Urothelium cell line (cell line): ENCODE measurements at places on chromosomes 7 and 10.

DNA sequence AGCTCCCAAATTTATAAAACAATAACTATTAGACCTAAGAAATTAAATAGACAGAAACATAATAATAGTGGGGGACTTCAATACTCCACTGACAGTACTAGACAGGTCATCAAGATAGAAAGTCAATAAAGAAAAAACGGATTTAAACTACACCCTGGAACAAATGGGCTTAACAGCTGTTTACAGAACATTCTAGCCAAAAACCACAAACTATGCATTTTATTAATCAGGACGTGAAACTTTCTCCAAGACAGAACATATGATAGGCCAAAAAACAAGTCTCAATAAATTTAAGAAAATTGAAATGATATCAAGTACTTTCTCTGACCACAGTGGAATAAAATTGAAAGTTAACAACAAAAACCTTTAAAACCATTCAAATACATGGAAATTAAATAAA is 46.4 kb downstream of the ZNF680 start:
- DNase-seq: no peak

DNA sequence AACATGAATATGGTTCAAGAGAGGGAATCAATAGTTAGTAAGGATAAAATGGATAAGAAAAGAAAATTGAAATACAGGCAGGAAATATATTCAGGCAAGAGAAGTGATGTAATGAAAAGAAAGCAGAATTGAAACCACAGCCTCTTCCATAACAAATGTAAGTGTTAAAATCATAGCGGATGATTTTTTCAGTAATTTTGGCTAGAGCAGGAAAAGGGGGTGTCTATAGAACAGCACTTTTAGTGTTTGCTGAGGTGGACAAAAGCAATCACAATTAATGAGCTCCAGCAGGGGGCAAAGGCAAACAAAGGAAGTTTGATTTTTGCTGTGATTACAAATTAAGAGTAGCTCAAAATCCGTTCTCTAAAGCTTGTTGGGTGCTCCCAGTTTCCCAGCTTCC is 79.0 kb downstream of the TRIL start:
- no peak for DNase-seq

GRCh38 chr7:17771901-17772408 is 168.3 kb downstream of the SNX13 start:
- DNase-seq: no peak

- no peak for DNase-seq
These were observed 211.4 kb upstream of the KLF14 start for GRCh38 chr7:130945411-130945811.

DNA sequence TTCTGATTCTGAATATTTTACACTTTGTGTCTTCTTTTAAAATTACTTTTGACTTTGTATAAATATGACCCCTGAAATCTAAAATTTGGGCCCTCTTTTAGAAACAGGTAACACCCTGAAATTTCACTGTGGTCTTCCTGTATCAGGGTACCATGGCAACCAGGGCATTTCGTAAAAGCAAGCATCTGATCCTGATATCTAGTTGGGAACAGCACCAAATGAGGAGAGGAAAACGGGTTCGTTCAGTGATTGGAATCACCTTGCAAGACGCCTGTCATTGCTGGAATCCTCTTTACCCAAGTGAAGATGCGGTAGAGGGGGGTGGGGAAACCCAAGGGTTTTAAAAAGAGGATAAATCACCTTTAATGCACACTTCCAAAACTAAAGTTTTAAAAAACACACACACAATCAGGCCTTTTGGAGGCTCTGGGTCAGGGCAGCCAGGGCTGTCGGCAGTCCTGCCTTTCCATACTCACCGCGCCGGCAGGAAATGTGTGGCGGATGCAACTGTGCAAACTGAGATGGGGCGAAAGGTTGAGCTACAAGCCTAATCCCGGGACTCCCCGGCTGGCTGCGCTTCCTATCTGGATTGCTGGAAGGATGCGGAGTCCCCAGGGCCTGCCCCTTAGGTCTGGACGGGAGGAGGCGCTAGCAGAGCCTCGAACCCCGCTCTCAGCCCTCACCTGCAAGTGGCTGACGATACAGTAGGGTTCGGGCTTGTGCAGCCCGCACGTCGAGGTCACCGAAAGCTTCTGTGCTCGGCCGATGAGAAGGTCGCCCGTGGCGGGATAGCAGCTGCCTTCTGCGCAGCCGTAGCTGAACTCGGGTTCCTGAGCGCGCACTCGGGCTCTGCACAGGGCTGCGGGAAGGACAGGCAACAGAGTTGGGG is 1.8 kb downstream of the LAMB1 start:
- peak; percentile 66 for DNase-seq

GRCh38 chr7:88307823-88308222 is 1.1 kb upstream of the STEAP4 start:
- no peak for DNase-seq

- DNase-seq: no peak
These were observed 353.1 kb downstream of the GATA3 start for GRCh38 chr10:8407501-8408021.

- DNase-seq: no peak
These were observed 113.9 kb downstream of the CACNB2 start for GRCh38 chr10:18254086-18254485.

DNA sequence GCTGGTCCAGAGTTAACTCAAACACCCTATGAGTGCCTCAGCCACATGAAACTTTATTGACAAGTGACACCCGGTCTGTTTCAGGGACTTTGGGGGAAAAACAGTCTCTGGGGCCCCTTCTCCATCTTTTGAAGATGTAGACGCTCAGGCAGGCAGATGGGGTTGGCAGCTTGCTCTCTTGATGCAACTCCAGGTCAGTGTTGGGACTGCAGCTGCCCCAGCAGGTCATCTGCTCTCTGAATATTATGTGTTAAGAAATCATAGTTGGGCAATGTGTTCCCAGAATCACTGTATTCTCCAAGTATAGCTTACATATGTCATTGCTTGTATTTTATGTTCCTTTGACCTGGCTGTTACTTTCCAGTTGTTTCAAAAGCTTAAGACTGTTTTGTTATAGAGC is 544.9 kb upstream of the MGMT start:
- DNase-seq: no peak

- DNase-seq: no peak
These were observed 4.9 kb upstream of the HOXA10 start for GRCh38 chr7:27179030-27179429.

- no peak for DNase-seq
These were observed 33.9 kb upstream of the SHH start for GRCh38 chr7:155846156-155846555.

- peak; percentile 28 for DNase-seq
These were observed 276.6 kb downstream of the LRMDA start for GRCh38 chr10:75708060-75708459.

- DNase-seq: no peak
These were observed 35.0 kb downstream of the AUTS2 start for GRCh38 chr7:69633122-69633831.

DNA sequence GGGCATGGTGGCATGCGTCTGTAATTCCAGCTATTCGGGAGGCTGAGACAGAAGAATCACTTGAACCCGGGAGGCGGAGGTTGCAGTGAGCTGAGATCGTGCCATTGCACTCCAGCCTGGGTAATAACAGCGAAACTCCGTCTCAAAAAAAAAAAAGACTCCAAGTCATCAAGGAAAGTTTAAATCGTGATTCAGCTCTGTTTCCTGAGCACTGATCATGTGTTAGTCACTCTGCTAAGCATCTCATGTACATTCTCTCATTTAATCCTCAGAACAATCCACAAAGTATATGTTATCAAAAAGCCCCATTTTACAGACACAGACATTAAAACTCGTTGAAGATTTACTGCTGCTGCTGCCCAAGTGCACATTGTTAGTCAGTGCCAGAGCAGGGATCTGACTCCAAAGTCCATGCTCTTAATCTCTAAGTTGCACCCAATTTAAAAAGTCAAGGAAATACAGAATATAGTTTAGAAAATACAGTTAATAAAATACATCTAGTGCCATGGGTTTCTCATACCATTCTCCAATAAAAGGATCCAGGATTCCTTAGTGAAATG is 6.2 kb downstream of the PIK3AP1 start:
- no peak for DNase-seq
